ENCODE measurements at places on chromosomes 2 and 18.

- DNase-seq: no peak
These were observed 276.6 kb downstream of the MREG start for GRCh38 chr2:215736653-215737290.

GRCh38 chr2:22795287-22795866 lies 589.6 kb upstream of the KLHL29 start:
- no peak for DNase-seq

- no peak for DNase-seq
These were observed 23.4 kb downstream of the ARHGAP15 start for GRCh38 chr2:143152637-143153036.

- DNase-seq: no peak
These were observed 245.6 kb downstream of the HDAC4 start for GRCh38 chr2:239154971-239155805.

DNA sequence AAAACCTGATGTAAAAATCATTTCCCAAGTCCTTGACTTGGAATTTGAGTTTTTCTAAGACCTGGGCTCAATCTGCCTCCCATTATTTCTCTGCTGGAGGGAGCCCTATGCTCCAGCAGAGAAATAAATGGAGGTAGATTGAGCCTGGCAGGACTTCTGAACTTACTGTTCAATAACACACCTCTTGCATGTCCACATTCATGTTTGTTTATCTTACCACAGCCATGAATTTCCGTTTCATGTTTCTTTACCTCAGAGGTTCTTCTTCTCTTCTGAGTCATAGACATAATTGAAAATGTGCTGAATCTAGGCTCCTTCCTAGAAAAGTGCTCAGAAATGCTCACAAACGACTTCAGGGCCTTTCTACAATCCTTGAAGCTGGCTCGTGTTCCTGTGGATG lies 170.8 kb downstream of the PMAIP1 start:
- DNase-seq: no peak

DNA sequence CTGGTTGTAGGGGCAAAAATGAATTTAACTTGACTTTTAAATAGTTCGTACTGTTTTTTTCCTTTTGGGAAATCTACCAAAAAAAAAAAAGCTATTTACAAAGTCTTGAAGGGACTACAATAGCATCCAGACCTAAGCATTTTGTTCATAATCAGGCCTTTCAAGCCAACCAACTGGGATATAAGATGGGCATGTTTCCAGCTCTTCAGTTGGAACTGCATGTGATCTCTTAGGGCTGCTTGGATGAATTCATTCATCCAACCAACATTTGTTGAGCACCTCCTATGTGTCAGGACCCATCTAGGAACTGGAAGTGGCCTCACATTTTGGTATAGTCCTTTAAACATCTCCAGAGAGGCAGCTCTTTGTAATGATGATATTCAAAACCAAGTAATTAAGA lies 98.6 kb downstream of the AAK1 start:
- DNase-seq: no peak

- no peak for DNase-seq
These were observed 60.9 kb downstream of the BCL11A start for GRCh38 chr2:60492548-60492947.

GRCh38 chr2:178449700-178450523 lies 1.1 kb downstream of the PRKRA start:
- DNase-seq: no peak

DNA sequence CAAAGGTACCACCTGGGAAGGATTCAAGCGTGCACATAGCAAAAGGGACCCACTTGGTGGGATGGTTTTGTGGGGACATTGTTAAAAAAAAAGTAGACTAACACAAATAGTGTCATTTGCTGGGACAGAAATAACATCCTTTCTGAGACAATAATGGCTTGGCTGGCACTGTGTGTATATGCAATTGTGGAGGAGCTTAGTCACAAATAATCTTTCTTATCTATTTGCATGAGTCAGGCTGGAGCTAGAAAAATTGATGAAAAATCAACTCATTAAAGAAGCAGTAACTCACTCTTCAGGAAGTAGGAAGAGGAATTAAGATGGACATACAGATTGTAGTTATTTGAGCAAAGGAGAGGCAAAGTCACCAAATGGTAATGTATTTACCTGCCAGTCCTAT lies 29.5 kb upstream of the ITGB6 start:
- no peak for DNase-seq

GRCh38 chr2:70977605-70978205 lies 725 bp upstream of the ANKRD53 start:
- no peak for DNase-seq

DNA sequence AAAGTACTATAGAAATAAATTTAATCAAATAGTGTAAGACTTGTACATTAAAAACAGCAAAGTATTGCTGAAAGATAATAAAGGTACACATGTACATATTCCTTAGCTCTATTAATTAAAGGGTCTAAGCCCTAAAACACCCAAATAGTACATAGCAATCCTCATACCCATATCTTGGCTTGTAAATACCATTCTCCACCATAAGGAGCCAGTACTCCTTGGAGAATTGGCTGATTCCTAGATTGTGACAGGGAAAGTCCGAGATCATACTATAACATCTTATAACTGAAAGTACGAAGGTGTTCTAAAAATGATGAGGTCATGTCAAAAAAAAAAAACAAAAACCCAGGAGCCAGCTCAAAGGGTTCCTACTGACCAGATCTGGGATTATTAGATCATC lies 614.6 kb downstream of the SUCLG1 start:
- DNase-seq: no peak
